ENCODE measurements at places on chromosomes 5 and 9.

DNA sequence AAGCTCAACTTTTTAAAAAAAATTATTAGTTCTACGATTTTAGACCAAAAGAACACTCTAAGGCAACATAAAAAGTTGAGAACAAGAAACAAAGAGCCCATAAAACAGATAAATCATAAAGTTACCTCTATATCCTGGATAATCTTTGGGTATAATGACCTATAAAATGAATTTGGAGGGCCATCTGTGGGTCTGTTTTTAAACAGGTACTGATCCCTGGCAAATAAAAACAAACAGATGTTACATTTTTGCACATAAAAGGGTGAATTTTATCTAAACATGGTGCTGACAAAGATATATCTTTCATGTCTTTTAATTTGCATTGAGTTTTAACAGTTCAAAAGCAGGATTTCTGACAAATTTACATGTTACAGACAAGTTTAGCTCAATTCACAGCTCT is 107.6 kb downstream of the FBXW11 start:
- H3K27me3 ChIP-seq = no peaks in the 10 kb centered on the region
- H3K4me1 ChIP-seq = peaks cover 29% of the 10 kb centered on the region
- H3K36me3 ChIP-seq = peaks cover 21% of the 10 kb centered on the region
- H3K27ac ChIP-seq = no peak overlapping the region
- no peak for DNase-seq

- no peaks in the 10 kb centered on the region for H3K27me3 ChIP-seq
- peaks cover 63% of the 10 kb centered on the region for H3K36me3 ChIP-seq
- DNase-seq = no peak
- H3K4me3 ChIP-seq = no peak overlapping the region
- H3K27ac ChIP-seq = no peak overlapping the region
Measured at GRCh38 chr9:89388084-89388867, 70.0 kb downstream of the SECISBP2 start.

- no peak overlapping the region for H3K27ac ChIP-seq
- H3K4me1 ChIP-seq = no peaks in the 10 kb centered on the region
- no peak for DNase-seq
- no peaks in the 10 kb centered on the region for H3K36me3 ChIP-seq
- no peak overlapping the region for H3K4me3 ChIP-seq
Measured at GRCh38 chr5:58314356-58315210, 145.3 kb downstream of the PLK2 start.

GRCh38 chr5:111070272-111071134 is 1.0 kb upstream of the TSLP start:
- DNase-seq = no peak
- H3K27me3 ChIP-seq = peaks cover 97% of the 10 kb centered on the region
- H3K4me1 ChIP-seq = peaks cover 12% of the 10 kb centered on the region
- H3K27ac ChIP-seq = no peak overlapping the region

- DNase-seq = no peak
- no peak overlapping the region for H3K27ac ChIP-seq
- H3K4me1 ChIP-seq = peaks cover 2% of the 10 kb centered on the region
- H3K36me3 ChIP-seq = peaks cover 37% of the 10 kb centered on the region
- H3K4me3 ChIP-seq = no peak overlapping the region
- no peaks in the 10 kb centered on the region for H3K27me3 ChIP-seq
Measured at GRCh38 chr9:121328876-121329681, 41.0 kb downstream of the STOM start.

- H3K4me3 ChIP-seq = no peak overlapping the region
- H3K4me1 ChIP-seq = peaks cover 16% of the 10 kb centered on the region
- no peak for DNase-seq
- H3K27me3 ChIP-seq = no peaks in the 10 kb centered on the region
- peak overlapping the region; percentile 20 for H3K27ac ChIP-seq
Measured at GRCh38 chr9:99463131-99463530, 241.0 kb downstream of the SEC61B start.

GRCh38 chr9:85534340-85534739 is 207.4 kb downstream of the AGTPBP1 start:
- no peak for DNase-seq
- no peak overlapping the region for H3K27ac ChIP-seq
- no peaks in the 10 kb centered on the region for H3K27me3 ChIP-seq
- H3K4me3 ChIP-seq = no peak overlapping the region
- H3K36me3 ChIP-seq = no peaks in the 10 kb centered on the region
- H3K4me1 ChIP-seq = no peaks in the 10 kb centered on the region

GRCh38 chr9:26296910-26297572 is 595.6 kb downstream of the CAAP1 start:
- H3K27me3 ChIP-seq = no peaks in the 10 kb centered on the region
- H3K36me3 ChIP-seq = no peaks in the 10 kb centered on the region
- H3K4me3 ChIP-seq = no peak overlapping the region
- DNase-seq = no peak

DNA sequence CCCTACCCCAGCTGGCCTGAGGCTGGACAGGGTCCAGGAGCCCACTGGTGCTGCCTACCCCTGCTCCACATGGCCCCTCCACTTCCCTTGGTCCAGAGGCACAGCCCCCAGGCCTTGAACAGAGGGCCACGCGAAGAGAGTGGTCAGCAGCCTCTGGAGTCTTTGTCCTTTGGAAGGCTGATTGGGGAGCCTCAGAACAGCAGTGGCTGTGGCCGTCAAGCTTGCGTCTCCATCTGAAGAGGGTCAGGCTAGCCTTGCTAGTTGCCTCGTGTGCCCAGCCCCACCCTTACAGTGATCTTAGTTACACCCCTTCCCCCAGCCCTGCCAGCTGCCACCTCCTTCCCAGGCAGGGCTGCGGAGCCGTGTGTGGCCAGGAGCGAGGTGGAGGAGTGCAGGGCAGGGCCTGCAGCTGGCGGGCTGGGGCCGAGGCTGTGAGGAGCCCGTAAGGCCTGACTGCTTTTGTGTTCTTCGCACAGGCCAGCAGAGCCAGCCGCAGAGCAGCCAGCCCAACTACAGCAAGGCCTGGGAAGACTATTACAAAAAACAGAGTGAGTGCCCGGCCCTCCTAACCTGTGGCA is 30.1 kb upstream of the PRDM12 start:
- H3K4me1 ChIP-seq = no peaks in the 10 kb centered on the region
- H3K27ac ChIP-seq = no peak overlapping the region
- peaks cover 48% of the 10 kb centered on the region for H3K36me3 ChIP-seq

DNA sequence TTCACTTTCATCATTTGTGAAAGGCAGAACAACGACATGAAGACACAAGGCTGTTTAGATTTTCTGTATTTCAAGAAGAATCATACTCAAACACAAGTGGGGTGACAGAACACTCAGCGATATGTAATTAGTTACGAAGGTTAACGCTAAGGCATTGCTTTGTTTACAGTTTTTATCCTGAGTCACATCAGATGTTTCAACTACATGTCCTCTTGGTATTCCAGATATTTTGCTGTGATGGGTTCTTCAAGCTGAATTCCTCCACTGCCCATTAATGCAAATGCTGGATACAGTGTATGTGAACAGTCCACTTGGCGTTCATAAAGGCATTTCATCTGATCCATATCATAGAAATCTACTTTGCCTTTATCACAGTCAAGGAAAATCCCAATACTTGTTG is 43.4 kb downstream of the TRIM36 start:
- H3K4me3 ChIP-seq = no peak overlapping the region

- DNase-seq = no peak
- no peaks in the 10 kb centered on the region for H3K36me3 ChIP-seq
- no peak overlapping the region for H3K27ac ChIP-seq
- H3K27me3 ChIP-seq = no peaks in the 10 kb centered on the region
- no peak overlapping the region for H3K4me3 ChIP-seq
Measured at GRCh38 chr5:20446121-20446520, 458.1 kb upstream of the CDH18 start.

DNA sequence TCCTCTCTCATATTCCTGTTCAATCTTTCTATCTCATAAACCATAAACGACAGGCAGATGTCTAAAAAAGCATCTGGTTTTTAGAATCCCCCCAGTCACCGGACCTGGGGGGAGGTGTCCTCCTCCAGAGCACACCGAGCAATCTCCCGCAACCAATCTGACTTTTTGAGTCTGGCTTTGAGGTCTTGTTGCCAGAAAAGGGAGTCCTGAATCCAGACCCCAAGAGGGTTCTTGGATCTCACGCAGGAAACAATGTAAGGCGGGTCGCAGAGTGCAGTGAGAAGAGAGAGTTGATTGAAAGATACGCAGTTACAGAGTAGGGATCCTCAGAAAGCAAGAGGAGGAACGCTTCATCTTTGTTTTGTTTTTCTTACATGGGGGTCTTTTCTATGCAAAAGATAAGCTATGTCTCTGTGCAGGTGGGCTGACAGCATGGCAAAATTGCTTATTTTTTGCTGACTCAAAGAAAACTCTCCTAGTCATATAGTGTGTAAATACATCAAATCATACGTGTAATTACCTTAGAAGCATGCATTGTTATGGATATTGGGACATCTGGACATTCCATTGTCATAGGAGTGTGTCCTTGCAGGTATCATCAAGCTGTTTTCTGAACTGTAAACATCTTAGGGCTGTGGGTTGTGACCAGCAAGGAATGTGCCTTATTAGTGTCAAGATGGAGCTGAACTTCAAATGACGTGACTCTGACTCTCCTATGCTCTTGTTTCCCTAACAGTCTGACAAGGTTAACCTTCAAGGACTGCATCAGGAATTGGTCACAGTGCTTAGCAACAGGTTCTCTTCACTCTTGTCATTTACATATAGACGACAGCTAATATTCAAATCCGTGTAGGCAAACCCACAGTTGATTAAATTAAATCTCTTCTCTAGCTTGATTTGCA is 159.3 kb upstream of the DAPK1 start:
- no peaks in the 10 kb centered on the region for H3K36me3 ChIP-seq
- H3K4me1 ChIP-seq = peaks cover 4% of the 10 kb centered on the region
- no peak overlapping the region for H3K27ac ChIP-seq
- H3K4me3 ChIP-seq = no peak overlapping the region
- DNase-seq = no peak

- no peaks in the 10 kb centered on the region for H3K27me3 ChIP-seq
- no peak overlapping the region for H3K4me3 ChIP-seq
- DNase-seq = no peak
Measured at GRCh38 chr9:89793551-89793950, 188.7 kb downstream of the GADD45G start.

GRCh38 chr9:109463924-109464625 is 34.0 kb downstream of the PTPN3 start:
- no peak overlapping the region for H3K27ac ChIP-seq
- H3K27me3 ChIP-seq = peaks cover 30% of the 10 kb centered on the region
- no peaks in the 10 kb centered on the region for H3K4me1 ChIP-seq
- no peaks in the 10 kb centered on the region for H3K36me3 ChIP-seq

- H3K27ac ChIP-seq = peak overlapping the region; percentile 99
- DNase-seq = peak; percentile 58
- H3K4me3 ChIP-seq = peak overlapping the region; percentile 87
- peaks cover 10% of the 10 kb centered on the region for H3K36me3 ChIP-seq
Measured at GRCh38 chr5:149959406-149960236, 937 bp upstream of the SLC26A2 start.

DNA sequence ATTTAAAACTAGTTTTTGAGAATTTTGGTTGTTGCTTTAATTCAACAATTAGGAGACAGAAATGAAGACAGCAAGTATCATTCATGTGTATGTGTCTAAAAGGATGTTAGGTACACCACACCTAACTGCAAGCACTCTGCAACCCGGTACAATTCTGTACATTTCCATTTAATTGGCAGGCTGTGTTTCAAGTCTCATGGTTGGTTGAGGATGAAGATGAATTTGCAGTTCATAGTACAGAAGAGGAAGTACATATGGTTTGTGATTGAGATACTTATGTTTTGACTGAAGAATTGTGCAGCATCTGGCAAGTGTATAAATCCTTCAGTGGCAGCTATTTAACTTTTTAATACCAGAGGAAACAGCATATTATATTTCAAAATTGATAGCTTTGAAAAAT is 628.7 kb upstream of the ZNF608 start:
- no peak for DNase-seq
- H3K36me3 ChIP-seq = no peaks in the 10 kb centered on the region
- no peaks in the 10 kb centered on the region for H3K27me3 ChIP-seq

DNA sequence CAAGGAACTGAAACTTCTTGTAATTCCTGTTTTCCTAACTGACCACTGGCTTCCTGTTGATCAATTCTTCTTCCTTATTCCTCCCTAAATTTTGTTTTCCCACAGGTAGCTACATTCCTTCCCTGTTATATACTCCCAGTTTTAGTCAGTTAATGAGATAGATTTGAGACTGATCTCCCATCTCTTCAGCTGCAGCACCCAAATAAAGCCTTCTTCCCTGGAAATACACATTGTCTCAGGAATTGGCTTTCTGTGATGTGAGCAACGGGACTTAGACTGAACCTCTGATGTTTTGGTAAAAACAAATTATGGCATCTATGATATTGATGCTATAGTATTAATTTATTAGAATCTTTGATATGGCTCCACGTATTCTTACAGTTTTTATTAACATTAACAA is 617.3 kb upstream of the ST8SIA4 start:
- H3K36me3 ChIP-seq = no peaks in the 10 kb centered on the region
- no peak overlapping the region for H3K27ac ChIP-seq
- DNase-seq = no peak
- H3K4me1 ChIP-seq = no peaks in the 10 kb centered on the region

DNA sequence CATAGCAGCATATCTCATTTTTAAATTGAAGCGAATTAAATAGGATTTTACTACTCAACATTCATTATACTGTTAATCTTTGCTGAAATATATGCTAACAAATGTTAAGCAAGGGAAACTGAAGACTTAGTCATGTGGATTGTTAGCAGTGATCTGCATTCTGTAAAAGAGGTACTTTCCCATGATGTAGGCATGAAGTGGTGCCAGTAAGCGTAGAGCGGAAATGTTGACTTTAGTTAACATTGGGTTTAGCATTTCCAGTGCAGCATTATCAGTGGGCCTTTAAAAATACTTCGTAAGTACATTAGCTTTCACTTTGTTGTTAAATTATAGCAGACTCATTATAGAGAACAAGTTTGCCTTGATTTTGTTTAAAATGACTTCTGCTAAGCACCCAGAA is 130.3 kb downstream of the CDC42SE2 start:
- peak overlapping the region; percentile 88 for H3K27ac ChIP-seq
- no peak for DNase-seq
- H3K36me3 ChIP-seq = peaks cover 70% of the 10 kb centered on the region
- peaks cover 28% of the 10 kb centered on the region for H3K4me1 ChIP-seq
- peak overlapping the region; percentile 50 for H3K4me3 ChIP-seq
- no peaks in the 10 kb centered on the region for H3K27me3 ChIP-seq

DNA sequence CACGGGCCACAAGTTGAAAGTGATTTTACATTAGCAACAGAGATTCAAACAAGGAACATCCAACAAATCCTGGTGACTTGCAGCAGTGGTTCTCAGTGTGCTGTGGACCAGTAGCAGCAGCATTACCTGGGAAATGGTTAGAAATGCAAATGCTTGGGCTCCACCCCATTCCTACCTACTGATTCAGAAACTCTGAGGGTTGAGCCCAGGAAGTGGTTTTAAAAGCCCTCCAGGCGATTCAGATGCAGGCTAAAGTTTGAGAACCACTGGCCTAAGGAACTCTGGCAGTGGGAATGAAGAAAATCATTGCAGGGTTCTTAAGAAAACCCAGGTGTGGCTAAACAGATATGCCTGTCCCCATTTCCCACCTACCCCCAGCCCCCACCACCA is 398.8 kb downstream of the ENC1 start:
- no peak for DNase-seq
- H3K36me3 ChIP-seq = no peaks in the 10 kb centered on the region
- H3K27ac ChIP-seq = no peak overlapping the region
- no peak overlapping the region for H3K4me3 ChIP-seq
